ENCODE measurements at places on chromosomes 1 and 21.

DNA sequence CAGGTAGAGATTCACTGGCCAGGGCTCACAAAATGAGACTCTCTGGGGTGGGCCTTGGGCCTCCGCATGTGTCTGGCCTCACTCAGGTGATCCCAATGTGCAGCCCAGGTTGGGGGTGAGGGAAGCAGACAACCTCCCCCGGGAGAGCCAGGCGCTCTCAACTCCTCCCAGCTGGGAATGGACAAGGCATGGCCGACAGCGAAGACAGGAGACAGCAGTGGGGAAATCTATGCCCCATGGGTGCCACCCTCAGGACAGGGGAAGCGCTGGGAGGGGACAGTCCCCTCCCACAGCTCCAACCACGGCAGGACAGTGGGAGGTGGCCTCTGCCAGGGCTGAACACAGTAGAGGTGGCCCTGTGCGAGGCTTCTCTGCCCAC is 47.7 kb downstream of the PRDM15 start:
- DNase-seq, result no peak

GRCh38 chr1:100583827-100584226 is 45.9 kb downstream of the GPR88 start:
- no peak for DNase-seq

DNA sequence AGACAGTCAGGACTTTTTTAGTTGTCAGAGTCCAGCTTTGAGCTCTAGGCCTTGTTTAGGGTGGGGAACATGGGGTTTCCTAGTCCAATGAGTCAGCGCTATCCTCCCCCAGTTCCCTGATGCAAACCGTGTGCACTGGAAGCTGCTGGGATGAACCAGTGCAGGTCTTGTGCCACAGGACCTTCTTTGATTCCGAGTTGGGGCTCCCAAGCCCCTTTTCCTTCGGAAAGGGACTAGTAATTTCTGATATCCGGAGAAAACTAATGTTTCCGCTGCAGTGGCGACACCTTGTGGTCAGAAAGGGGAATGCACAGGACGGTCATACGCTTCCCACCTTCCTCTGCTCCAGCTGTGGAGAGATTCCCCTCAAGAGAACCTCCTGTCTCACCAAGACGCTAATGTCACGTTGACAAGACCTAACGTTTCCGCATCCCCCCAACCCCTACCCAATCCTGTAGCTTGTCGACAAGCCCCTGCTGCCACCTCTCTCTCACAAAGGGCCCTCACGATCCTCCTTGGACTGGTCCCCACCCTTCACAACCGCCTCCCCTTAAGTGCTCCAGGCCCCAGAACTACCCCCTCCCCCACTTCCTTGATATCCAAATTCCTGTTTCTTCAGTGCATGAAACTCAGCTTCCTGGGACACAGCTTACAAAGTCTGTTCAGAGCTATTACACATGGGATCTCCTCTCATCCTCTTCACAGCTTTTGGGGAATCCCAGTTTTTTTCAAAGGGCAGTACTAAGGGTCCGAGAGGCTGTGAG is 30.9 kb downstream of the GPA33 start:
- peak; percentile 31 for DNase-seq

DNA sequence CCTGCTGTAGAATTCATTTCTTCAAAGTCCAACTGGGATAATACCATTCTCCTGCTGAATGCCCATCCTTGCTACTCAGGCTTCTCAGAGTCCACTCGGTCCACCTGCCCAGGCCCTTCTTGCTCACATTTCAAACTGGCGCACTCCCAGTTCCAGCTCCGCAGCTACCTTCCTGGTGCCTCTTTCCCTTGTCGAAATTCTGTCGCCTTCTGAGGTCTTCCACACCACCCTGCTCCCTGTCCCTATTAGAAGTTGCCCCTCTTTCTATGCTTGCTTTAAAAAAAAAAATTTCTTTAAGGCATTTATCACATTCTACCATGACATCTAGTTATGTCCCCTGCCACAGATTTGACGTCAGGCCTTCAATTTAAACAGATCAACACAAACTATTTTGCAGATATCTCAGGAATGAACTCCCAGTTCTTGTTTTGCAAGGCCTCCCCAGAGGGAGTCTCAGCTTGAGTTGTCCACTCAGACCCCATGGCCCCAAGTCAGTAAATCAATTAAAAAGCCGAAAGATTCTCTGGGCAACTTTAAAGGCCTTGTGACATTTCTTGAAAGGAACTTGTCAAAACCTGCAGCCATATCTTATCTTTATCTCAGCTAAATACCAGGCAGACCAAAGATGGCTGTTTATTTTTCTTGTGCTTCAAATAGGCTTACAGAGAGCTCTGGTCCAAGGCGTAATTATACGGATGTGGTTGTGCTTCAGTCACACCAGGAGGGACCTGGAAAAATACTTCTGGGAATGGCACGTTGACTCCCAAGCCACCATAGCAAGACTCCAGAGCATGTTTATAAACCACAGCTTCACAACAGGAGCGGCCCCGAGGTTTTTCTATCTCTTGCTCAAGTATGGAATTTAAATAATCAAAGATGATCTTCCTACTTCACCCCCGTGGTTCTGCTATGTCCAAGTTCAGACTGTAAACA is 2.2 kb downstream of the FAM89A start:
- DNase-seq, result peak; percentile 63

- DNase-seq, result no peak
Measured at GRCh38 chr1:230745071-230745470, 2.1 kb upstream of the CAPN9 start.

DNA sequence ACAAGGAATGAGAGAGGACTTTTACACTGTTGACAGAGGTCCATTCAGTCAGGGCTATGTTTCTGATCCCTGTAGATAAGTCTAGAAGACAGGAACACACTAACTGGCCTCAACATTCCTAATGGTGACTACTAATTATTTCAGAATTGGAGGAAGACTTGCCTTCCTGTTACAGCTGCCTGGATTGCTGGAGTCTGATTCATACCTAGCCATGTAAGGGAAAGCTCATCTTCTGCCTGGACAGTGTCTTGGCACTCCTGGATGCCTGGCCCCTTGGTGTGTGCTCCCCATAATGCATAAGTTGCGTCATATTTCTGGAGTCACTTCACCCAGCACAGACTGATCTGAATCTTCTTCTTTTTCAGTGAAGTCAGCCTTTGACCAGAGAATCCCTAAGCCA is 326.0 kb upstream of the RUNX1 start:
- DNase-seq, result peak; percentile 89

DNA sequence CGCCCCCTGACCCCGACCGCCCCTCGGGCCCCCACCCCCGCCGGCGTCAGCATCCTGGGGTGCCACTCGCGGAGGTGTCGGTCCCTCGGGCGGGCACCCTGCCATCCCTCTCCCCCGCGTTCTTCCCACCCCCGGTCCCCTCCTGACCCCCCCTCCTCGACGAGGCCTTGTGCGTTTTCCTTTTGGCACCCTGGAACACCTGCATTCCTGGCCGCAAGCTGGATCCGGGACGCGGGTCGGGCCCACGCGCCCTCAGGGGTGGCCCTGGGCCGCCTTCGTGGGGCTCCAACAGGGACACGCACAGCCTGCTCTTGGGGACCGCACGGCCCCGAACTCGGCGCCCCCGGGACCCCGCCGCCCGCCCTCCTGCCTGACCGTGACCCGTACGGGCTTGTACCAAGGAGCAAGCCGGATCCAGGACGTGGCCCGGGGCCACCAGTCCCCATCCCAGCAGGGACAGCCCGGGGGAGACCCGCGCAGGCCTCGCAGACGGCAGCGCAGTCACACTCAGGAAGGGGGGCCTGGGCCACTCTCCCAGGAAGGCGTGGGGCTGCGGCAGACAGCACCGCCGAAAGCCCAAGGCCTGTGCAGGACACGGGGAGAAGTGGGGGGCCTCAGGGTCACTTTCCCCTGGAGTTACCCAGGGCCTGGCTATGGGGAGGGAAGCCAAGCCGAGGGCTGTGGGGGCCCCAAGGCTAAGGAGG is 579 bp upstream of the SLC19A1 start:
- DNase-seq, result no peak

GRCh38 chr1:56287721-56288120 is 291.6 kb downstream of the PLPP3 start:
- no peak for DNase-seq

DNA sequence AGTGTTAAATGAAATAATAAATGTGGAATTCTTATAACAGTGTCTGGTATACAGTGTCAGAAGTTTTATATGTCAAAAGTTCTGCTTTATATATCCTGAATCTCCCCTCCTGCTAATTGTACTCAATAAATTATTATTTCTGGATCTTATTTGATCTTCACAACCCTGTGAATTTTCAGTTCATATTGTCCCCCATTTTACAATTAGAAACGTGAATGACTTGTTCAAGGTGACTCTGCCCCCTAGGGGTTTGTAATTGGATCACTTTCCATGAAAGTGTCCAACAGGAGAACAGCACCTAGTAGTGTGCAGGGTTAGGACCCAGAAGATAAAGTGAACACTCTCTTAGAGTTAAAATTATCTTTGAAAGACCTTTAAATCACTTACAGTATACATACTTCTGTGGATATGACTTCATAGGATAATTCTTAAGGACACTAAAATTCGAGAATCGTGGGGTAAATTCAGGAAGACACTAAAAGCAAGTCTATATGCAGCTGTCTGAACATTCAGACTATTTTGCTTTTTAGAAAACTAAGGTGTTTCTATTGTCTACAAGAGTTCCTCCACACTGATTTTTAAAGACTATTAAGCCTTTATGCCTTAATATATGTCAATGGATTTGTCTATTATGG is 4.5 kb upstream of the DDR2 start:
- DNase-seq, result peak; percentile 65

Measured in iris pigment epithelial cell (primary cell).